ENCODE measurements at places on chromosomes 12 and 14.
A peak's percentile ranks its signal among the peaks of the same experiment; 100 is the strongest.

GRCh38 chr14:54532111-54533012, 22.7 kb downstream of the CGRRF1 start:
- DNase-seq = no peak

GRCh38 chr12:120706029-120706428, 4.2 kb upstream of the UNC119B start:
- no peak for DNase-seq

DNA sequence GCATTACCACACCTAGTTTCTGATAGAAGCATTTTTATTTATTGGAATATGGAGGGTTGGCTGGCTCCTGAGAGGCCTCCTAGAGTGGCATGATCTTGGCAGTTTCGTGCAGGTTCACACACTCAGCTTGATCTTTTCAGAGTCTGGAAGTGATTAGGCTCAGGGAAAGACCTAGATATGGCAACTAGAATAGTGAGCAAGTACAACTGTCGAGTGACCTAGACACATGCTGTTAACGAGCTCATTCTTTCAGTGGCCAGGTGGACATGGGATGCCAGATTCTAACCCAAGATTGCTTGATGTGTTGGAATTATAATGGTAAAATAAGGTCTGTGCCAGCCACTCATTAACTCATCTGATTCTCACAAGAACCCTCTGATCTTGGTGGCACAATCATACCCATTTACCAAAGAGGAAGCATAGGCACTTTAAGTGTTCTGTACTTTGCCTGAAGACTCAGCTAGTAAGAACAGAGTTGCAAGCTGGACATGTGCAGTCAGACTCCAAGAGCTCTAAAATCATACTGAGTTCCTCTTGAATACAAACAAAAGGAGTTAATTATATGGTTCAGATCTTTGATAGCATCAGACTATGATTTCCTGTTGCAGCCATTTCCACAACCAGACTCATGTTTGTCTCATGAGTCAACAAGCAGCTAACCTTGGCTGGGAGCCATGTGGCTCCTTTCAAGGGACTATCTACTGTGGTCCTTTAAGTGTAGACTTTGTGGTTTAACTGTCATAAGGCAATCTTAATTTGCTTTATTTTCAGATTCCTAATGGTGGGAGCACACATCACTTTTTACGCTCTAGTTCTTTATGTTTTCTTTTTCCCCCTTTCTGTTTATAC, 144.2 kb downstream of the PLEKHA5 start:
- peak; percentile 80 for DNase-seq

DNA sequence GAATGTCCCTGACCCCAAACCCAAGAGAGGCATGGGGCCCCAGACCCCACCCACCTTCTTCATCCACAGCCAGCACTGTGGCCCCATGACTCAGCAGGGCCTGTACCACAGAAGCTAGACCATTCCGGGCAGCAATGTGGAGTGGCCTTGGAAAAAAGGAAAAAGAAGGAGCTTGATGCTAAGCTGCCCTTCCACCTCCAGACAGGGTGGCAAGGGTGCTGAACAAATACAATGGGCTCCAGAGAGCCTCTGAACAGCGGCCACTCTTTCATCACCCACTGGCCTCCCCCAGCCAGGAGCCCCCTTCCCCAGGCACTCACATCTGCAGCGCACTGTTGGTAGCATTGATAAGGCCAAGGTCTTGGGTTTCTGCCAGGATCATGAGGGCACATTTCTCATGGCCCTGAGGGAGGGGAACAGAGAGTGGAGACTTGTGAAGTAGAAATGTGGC, 13.9 kb downstream of the SLC39A5 start:
- no peak for DNase-seq

DNA sequence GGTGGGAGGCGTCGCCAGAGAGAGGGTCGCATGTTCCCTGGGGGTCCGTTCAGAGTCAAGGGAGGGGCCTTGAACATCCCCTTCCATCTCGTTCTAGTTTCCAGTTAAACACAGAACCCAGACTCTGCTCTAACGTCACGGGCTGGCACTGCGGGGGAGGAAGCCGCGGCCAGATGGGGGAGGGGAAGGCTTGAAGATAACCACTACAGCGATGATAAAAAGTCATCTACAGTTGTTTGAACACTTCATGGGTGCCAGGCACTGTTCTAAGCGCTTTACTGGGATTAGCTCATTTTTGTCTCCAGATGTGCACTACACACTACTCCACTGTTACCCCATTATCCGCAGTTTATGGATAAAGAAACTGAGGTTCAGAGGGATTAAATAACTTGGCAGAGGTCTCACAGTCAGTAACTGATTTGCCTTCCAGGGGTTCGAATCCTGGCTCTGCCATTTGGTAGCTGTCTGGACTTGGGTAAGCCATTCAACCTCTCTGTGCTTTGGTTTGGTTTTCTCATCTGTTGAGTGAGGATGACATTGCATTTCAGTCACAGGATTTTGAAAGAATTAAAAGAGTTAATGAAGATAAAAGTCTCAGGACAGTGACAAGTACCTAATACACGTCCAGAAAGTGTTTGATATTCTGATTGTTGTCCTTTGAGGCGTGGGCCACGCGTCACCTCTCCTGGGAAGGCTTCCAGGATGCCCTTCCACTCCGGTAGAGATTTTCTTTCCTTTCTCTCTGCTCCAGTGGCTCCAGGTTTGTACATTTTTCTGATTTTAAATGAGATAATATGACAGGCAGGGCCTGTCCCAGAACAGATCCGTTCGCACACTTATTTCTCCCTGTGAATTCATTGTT, 798 bp upstream of the RASAL1 start:
- DNase-seq = peak; percentile 29
